Hematopoietic multipotent progenitor cell (in vitro differentiated cells): ENCODE measurements at places on chromosomes 11 and 22. TPM values are rescaled to one million over a fixed set of nuclear protein-coding genes. Genes with fewer than 3 reads are reported as not detected.

Gene MPZL3
- total RNA-seq: 2.2 TPM

Gene TMEM126A
- 14.0 TPM for total RNA-seq

Gene ASPHD2
- 1.9 TPM for total RNA-seq

Gene SLC37A2
- 0.27 TPM for total RNA-seq

Gene DENND6B
- 9.2 TPM for total RNA-seq

Gene OR5AN1
- total RNA-seq: not detected

Gene UPK3A
- total RNA-seq: not detected

Gene GDPD4
- total RNA-seq: not detected

Gene ALDH3B1
- total RNA-seq: 30.7 TPM

Gene OR52H1
- total RNA-seq: 4.3 TPM

Gene GGT1
- 18.6 TPM for total RNA-seq

Gene SMC1B
- not detected for total RNA-seq

Gene GLYATL1
- total RNA-seq: 0.81 TPM

Gene CBLIF
- not detected for total RNA-seq

Gene MMP12
- not detected for total RNA-seq

Gene CLMP
- under 0.01 TPM for total RNA-seq

Gene CASP5
- 0.27 TPM for total RNA-seq

Gene HORMAD2
- total RNA-seq: not detected

Gene RFPL1
- not detected for total RNA-seq

Gene MRE11
- 8.1 TPM for total RNA-seq

Gene HEPN1
- total RNA-seq: not detected

Gene KCNE3
- total RNA-seq: 8.1 TPM

Gene OR4A16
- not detected for total RNA-seq

Gene ATL3
- total RNA-seq: 35.3 TPM

Gene TSKU
- total RNA-seq: 0.27 TPM

Gene SLC22A8
- total RNA-seq: not detected

Gene CFAP300
- total RNA-seq: not detected

Gene NCF4
- total RNA-seq: 108 TPM

Gene FAM76B
- total RNA-seq: 19.9 TPM

Gene RFPL2
- not detected for total RNA-seq

Gene NXPE4
- not detected for total RNA-seq

Gene PRR33
- total RNA-seq: 0.54 TPM

Gene SCGB1A1
- not detected for total RNA-seq

Gene ANGPTL5
- not detected for total RNA-seq

Gene GLB1L2
- 1.3 TPM for total RNA-seq

Gene HBD
- total RNA-seq: 77.0 TPM

Gene IGLL5
- total RNA-seq: 0.54 TPM

Gene MRPL11
- 24.8 TPM for total RNA-seq

Gene BIRC3
- 7.0 TPM for total RNA-seq

Gene ESAM
- total RNA-seq: 5.4 TPM

Gene IFITM10
- 1.1 TPM for total RNA-seq

Gene FLRT1
- under 0.01 TPM for total RNA-seq

Gene IFITM1
- total RNA-seq: 78.1 TPM

Gene JAML
- total RNA-seq: 26.9 TPM

Gene FREY1
- total RNA-seq: 5.7 TPM

Gene LAYN
- total RNA-seq: 0.27 TPM

Gene EP300
- 119 TPM for total RNA-seq

Gene OVOL1
- total RNA-seq: 0.27 TPM

Gene MMP13
- not detected for total RNA-seq

Gene ZNRF3
- 3.2 TPM for total RNA-seq

Gene DGCR6L
- total RNA-seq: 52.8 TPM

Gene RAB38
- total RNA-seq: 10.2 TPM
